GM06990 (cell line): ENCODE measurements at places on chromosomes 7 and 10.

DNA sequence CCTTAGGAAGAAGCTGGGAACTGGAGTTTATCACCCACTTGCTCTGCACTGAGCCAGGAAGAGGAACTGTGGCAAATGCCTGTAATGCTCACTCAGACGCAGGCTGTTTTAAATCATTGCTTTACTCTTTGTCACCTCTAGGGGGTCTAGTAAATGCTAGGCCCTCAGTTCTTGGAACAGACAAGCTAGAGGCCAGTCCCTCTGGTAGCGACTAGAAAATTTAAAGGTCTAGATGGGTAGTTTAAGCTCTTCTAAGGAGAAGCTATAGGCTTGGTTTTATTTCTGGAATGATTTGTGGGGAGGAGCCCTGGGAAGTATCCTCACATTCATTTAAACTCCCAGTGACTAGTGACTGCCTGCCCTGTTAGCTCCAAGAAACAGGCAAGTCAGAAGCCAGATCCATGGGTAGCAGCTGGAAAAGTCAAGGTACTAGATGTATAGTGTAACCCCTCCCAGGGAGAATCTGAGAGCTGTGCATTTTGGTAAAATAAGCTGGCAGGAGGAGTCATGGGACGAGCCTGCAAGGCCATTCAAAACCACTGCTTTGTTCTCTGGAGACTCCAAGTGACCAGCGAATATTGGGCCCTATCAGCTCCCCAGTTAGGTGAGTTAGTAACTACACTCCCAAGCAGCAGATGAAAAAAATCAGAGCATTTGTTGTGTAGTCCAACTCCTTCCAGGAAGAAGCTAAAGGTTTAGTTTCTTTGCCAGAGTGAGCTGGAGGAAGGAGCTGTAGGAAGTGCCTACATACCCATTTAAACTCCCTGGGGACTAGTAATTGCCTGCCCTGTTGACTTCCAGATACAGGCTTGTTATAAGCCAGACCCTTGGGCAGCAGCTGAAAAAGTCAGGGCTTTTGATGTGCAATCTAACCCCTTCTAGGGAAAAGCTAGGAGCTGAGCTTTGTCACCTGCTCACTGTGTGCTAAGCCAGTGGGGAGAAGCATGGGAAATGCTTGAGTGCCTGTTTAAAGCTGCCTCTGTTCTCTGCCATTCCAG is 68.9 kb downstream of the DYNC1I1 start:
- peak; percentile 1 for DNase-seq

DNA sequence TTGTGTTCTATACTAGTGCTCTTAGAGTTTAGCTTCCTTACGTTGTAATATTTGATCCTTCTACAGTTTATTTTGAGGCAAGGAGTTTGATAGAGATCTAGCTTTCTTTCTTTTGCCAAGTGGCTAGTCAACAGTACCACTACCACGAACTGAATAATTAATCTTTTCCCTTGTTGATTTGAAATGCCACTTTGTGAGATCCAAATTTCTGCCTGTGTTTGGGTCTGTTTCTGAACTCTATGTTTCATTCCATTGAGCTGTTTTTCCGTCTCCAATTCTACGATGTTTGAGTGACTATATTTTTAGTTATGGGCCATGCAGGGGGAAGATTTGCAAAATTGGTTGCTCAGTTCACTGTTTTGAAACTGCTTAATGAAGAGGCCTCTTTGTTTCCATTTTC is 134.7 kb downstream of the KIAA1217 start:
- no peak for DNase-seq

- DNase-seq = no peak
Observed at GRCh38 chr7:45295222-45295621, 137.6 kb downstream of the RAMP3 start.

DNA sequence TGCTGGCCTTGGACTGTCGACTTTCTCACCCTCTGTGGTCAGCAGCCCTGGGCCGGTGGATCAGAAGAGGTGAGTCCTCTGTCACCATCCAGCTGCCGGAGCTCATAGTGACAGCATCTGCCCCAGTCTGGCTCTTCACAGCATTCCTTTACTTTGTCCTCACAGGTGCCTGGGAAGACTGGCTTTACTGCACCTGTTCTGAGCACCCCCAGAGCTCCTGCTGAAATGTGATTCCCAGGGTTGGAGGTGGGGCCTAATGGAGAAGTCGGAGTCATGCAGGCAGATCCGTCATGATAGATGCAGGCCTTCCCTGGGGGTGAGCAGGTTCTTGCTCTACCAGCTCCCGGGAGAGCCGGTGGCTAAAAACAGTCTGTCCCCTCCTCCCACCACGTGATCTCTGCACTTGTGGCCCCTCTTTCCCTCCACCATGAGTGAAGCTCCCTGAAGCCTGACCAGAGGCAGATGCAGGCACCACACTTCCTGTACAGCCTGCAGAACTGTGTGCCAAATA is 171.5 kb downstream of the ZMYND11 start:
- no peak for DNase-seq

- DNase-seq = no peak
Observed at GRCh38 chr10:4653160-4653559, 172.8 kb upstream of the AKR1E2 start.

- no peak for DNase-seq
Observed at GRCh38 chr10:69703766-69704630, 74.0 kb downstream of the FAM241B start.
